Fibroblast of upper back skin (primary cell): ENCODE measurements at places on chromosomes 4 and X.
A peak's percentile ranks its signal among the peaks of the same experiment; 100 is the strongest.

- DNase-seq, result no peak
Measured at GRCh38 chrX:16842684-16843083, 27.5 kb downstream of the RBBP7 start.

DNA sequence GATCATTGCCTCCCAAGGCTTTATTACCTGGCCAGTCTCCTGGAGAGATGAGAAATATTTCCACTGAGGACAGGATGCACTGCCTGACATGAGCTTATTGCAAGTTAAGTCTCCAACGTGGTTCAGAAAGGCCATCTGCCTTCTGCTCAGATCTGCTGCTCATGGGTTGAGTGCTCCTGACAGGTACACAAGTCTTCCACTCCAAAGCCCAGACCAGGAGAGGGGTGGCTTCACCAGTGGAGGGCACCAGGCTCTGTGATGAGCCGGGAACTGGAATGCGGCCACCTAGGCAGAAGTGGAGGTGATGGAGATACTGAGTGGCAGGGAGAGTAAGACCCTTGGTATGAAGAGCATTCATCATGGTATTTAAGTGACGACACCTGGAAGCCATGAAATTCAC is 79.5 kb upstream of the IRF2 start:
- no peak for DNase-seq

- peak; percentile 93 for DNase-seq
Measured at GRCh38 chr4:13888112-13888511, 260.6 kb upstream of the BOD1L1 start.

DNA sequence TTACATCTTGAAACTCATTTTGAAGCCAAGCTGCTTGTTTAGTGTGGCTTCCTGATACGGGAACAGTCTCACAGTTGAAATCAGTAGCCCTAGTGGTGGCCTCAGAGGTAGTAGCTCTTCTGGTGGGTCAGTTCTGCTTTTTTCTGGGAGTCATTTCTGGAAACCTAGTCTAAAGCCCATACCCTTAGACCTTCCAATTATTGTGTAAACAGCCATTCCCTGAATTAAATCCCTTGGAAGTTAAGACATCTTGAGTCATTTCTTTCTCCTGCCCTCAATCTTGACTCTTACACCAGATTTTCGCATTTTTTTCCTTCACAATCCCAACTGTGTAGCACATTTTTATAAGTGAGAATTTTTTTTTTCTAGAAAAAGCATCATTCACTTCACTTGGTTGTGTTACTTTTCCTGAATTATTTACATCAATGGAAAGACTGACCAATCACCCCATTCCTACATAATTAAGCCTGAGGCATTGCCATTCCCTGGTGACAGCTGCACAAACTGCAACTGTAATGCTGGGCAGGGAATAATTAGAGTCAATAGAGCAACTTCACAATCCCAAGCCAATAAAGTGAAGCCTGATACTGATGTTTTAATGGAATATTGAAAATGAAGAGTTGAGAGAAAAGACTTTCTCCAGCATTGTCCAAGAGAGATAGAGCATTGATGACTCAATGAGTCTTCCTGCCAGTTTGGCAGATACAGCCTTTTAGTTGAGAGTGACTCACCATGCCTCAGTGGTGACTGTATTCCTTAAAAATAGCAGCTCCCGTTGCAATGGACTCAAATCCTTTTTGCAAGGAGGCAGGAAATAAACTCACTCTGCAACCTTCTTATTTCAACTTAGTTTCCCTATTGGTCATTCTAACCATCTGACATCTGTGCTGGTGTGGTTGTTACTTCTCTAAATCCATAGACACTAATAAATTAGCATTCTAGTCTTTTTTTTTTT is 13.0 kb upstream of the SEPSECS start:
- DNase-seq, result peak; percentile 99

DNA sequence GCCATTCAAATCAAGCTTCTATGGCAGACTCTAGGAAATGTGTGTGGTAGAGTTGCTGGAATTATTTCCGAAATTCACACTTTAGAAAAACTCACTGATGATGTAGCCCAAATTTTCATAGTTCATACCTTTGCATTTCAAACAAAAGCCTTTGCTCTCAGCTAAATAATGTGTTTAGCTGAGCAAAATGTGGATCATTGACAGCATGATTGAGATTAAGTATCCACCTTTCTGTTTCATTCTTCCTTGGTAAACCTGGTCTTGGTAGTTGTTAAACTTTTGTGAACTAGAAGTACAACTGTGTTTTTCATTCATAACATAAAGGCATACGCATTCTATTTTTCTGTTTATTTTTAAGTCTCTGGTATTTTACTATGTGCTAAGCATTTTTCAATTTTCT is 7.2 kb downstream of the PCDH7 start:
- no peak for DNase-seq
